Keratinocyte (primary cell): ENCODE measurements at places on chromosomes 5 and 9. TPM values are rescaled to one million over a fixed set of nuclear protein-coding genes. Genes with fewer than 3 reads are reported as not detected.

- no peak overlapping the region for H3K27ac ChIP-seq
- no peaks in the 10 kb centered on the region for H3K36me3 ChIP-seq
- H3K4me3 ChIP-seq = no peak overlapping the region
- no peaks in the 10 kb centered on the region for H3K27me3 ChIP-seq
- DNase-seq = peak; percentile 80
- peaks cover 8% of the 10 kb centered on the region for H3K4me1 ChIP-seq
Observed at GRCh38 chr9:84940294-84940693, 270.8 kb downstream of the NTRK2 start.

- no peak overlapping the region for H3K4me3 ChIP-seq
- no peak for DNase-seq
- peaks cover 5% of the 10 kb centered on the region for H3K4me1 ChIP-seq
- H3K36me3 ChIP-seq = no peaks in the 10 kb centered on the region
- no peaks in the 10 kb centered on the region for H3K27me3 ChIP-seq
Observed at GRCh38 chr5:159975462-159976019, 33.4 kb upstream of the TTC1 start.

- no peak overlapping the region for H3K4me3 ChIP-seq
- DNase-seq = no peak
- H3K27me3 ChIP-seq = no peaks in the 10 kb centered on the region
- no peaks in the 10 kb centered on the region for H3K36me3 ChIP-seq
- H3K4me1 ChIP-seq = no peaks in the 10 kb centered on the region
Observed at GRCh38 chr9:118940473-118940872, 428.8 kb downstream of the BRINP1 start.

Gene ENTPD2
- 0.52 to 1.3 TPM (median 0.65 TPM) in 3 replicates for polyA plus RNA-seq

Gene ADAMTS2
- polyA plus RNA-seq = not detected in 3 replicates

Gene SCAMP1
- 26.4 to 39.7 TPM (median 36.6 TPM) in 3 replicates for polyA plus RNA-seq

Gene LCNL1
- not detected in 3 replicates for polyA plus RNA-seq
